SW480 (cell line): ENCODE measurements at places on chromosomes 3 and 15.
A peak's percentile ranks its signal among the peaks of the same experiment; 100 is the strongest.

DNA sequence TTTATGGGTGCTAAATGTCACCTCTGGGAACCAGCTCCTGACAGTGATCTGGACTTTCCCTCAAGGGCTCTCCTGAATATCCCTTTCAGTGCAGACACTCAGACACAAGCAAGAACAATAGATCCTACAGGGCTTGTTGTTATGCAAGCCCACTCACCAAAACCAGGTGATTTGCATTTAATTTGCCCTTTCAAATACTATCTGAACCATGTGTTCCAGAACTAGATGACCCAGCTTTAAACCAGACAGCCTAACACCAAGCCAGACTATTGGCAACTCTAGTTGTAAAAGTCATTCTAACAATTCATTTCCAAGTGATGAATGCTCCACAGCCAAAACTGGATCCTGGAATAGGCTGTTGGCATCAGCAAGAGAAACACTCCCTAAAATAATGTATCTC is 5.6 kb upstream of the ATP8B4 start:
- DNase-seq = no peak

DNA sequence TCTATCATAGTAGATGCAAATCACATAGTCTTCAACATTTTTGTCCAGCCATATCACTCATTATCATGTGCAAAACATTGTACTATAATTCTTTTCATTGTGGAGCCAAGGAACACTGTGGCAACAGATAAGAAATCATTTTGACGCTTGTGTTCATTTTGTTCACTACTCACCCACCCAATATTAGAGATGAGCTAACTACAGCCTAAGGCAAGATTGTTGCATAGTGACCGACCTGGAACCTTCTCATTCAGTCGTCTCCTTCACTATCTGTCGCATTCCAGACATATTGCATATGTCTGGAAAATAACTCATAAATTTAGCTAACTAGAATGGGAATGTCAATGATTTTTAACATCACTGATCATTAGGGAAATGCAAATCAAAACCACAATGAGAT is 270.3 kb downstream of the CGGBP1 start:
- no peak for DNase-seq

DNA sequence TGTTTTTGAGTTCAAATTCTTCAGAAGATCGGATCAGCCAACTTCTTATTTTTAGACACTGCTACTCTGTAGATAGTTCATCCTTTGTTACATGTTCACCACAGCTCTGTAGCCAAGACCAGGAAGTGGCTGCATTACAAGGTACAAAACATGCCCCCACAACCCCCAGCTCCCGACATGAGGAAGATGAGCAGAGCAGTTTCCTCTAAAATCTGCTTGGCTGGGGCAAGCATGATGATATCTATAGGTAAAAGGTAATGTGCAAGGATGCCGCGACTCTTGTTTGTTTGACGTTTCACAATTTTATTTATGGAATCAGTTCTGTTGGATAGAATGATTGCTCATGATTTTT is 126.5 kb upstream of the GRM7 start:
- DNase-seq = no peak

DNA sequence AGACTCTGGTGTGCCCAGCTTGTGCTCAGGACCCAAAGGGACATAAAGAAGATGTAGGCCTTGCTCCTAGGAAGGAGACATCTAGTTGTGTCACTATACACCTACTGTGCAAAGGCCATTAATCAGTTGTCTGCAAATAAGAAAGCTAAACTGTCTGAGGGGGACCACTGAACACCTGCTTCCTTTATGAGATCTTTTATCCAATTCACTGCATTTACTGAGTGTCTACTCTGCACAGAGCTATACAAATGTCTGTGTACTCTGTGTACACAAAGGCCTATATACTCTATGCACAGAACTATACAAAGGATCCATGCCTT is 124.8 kb downstream of the CTNNB1 start:
- DNase-seq = no peak

- DNase-seq = no peak
These were observed 9.1 kb downstream of the RAMAC start for GRCh38 chr15:82995076-82995475.

- DNase-seq = no peak
These were observed 170.8 kb downstream of the IGSF11 start for GRCh38 chr3:118863731-118864322.

GRCh38 chr3:31247850-31248562 is 284.7 kb upstream of the STT3B start:
- peak; percentile 40 for DNase-seq

GRCh38 chr15:101009176-101009575 is 90.0 kb downstream of the LRRK1 start:
- no peak for DNase-seq

GRCh38 chr3:150232992-150233451 is 175.1 kb upstream of the TSC22D2 start:
- no peak for DNase-seq

- DNase-seq = no peak
These were observed 1057.2 kb downstream of the NAALADL2 start for GRCh38 chr3:175916191-175916934.

DNA sequence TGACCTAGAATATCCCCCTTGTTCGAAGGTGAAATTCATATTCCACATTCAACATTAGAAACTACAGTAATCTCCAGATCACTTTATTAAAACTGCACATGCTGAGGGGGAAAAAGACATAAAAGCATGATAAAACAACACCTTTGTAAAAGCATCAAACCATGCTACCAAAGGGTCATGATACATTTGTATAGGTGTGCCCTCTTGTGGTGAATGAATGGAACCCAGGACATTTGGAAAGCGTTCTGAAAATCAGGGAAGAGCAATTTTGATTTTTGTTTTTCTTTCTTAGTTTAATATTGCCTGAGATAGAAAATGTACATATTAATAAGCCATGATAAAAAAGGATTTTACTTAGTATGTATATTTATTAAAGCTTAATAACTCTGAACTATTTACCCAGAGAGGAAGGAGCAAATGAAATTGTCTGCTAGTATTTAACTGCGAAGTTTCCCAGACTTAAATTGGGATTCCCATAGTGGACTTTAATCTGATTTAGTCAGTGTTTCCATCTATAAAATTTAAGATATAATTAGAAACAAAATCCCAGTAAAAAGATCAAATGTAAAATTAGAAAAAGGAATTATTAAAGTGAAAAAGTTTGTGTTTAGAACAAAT is 105.8 kb upstream of the ARL6 start:
- peak; percentile 25 for DNase-seq

DNA sequence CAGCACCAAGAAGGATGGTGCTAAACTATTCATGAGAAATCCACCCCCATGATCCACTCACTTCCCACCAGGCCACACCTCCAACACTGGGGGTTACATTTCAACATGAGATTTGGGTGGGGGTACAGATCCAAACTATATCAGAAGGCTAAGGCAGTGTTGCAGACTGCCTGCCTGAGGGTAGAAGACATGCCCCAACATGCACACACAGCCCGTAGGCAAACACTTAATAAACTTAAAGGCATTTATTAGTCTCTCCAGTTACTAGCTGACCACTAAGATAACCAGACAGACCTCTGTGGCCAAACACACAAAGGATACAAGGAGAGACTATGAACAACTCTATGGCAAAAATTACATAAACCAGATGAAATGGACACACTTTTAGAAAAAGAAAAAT is 10.2 kb downstream of the FAM162A start:
- no peak for DNase-seq

- DNase-seq = no peak
These were observed 2.4 kb upstream of the MAGI1 start for GRCh38 chr3:66041116-66041515.

- DNase-seq = no peak
These were observed 32.3 kb downstream of the FSTL1 start for GRCh38 chr3:120418446-120418845.

DNA sequence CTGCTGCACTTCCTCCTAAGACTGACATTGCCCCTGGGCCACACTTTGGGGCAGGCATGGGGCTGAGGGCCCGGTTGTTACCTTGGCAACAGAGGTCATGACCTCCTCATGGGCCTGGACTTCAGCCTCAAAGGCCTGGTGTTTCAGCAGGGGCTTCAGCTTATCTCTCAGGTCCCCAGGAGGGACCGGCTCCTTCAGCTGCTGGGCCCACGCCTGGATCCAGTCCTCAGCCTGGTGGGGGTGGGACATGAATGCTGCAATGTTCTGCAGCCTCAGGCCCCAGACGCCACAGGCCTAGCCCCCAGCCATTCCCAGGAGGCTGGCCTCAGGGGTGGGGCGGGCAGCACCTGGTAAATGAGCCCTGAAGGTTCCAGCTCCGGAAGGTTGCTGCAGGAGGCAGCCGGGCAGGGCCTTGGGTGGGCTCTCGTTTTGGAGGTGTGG is 27.6 kb downstream of the SPTBN5 start:
- DNase-seq = no peak

GRCh38 chr3:128895843-128896697 is 16.6 kb downstream of the ACAD9 start:
- peak; percentile 63 for DNase-seq

DNA sequence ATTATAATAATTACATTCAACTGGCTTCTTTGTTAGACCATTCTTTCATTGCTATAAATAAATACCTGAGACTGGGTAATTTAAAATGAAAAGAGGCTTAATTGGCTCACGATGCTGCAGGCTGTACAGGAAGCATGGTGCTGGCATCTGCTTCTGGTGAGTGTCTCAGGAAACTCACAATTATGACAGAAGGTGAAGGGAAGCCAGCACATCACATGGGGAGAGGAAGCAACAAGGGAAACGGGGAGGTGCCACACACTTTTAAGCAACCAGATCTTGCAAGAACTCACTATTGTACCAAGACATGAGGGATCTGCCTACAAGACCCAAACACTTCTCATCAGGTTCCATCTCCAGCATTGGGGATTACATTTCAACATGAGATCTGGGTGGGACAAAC is 413.1 kb upstream of the ARRDC4 start:
- no peak for DNase-seq

- DNase-seq = no peak
These were observed 1.7 kb downstream of the SLC25A20 start for GRCh38 chr3:48896936-48897335.

- DNase-seq = no peak
These were observed 311.5 kb downstream of the CNTN3 start for GRCh38 chr3:74302969-74303368.

GRCh38 chr3:127424766-127425504 is 137.1 kb upstream of the PRR20G start:
- peak; percentile 82 for DNase-seq

DNA sequence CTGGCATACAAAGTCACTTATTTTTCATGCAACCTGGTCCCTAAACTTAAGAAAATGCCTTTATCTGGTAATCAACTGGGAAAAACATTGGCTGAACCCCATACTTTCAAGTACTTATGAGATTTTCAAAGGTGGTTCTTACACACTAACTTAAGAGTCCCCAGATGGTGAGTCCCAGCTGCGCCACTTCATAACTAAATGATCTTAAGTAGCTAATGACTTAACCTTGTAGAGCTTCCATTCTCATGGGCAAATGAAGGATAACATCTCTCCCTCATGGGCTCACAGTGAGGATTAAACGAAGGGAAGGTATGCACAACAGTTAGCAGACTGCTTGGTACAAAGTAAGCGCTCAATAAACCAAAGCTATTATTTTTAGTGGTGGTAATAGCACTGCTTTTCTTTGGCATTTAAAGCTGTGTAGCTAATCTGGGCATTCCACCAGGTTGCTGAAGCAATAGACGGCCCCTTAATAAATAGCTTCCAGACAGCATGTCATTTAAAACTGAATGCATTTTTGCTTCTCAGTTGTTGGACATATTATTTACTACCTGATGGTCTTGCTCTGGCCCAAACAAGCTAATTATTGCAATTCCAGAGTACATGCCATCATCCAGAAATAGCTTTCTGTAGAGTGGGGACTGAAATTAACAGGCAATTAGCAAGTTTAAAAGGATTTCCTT is 55.4 kb downstream of the LIPC start:
- DNase-seq = no peak

- no peak for DNase-seq
These were observed 166.7 kb downstream of the FRMD5 start for GRCh38 chr15:44028349-44028748.

- no peak for DNase-seq
These were observed 314.5 kb upstream of the SEMA6D start for GRCh38 chr15:47402829-47403228.

DNA sequence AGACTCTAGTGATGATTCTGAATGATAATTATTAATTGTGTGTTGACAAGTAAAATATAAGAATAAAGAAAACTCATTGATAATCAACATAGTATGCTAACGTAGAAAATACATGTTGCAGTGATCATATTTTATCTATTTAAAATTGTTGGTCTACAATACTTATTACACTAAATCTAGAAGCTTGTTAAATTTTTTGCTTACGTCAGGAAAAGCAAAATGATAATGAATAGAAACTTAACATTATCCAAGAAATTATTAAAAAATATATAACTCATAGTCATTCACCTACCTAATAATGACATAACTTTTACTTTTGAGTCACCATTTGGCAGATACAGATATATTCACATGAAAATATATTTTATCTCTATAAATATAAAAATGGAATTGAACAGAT is 984.1 kb downstream of the PLOD2 start:
- no peak for DNase-seq

- DNase-seq = no peak
These were observed 220.7 kb upstream of the SEMA6D start for GRCh38 chr15:47496343-47497185.

- no peak for DNase-seq
These were observed 152.1 kb downstream of the KLF13 start for GRCh38 chr15:31478702-31479221.

- DNase-seq = peak; percentile 76
These were observed at the start of gene CYFIP1 for GRCh38 chr15:22980189-22981050. Gene CYFIP1 (minus strand): TSS chr15:22980368. CDS start chr15:22947285, 33,083 bp downstream.

- DNase-seq = no peak
These were observed 134.8 kb downstream of the MFSD1 start for GRCh38 chr3:158936530-158937113.

DNA sequence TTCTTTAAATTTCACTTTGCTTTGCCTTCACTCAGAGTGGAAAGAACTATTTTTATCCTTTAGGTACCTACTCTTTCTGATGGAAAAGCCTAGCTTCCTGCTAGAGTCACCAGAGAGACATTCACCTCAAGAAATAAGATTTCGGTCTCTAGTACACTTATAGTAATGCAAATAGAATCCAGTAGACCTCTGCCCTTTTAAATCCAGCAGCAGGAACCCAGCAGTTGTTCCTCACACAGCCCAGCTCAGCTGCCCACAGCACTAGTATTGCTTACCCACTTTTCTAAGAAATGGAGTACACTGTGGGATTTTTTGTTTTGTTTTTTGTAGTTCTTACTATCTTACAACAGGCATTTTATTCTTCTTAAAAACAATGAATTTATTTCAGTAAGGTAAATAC is 497.0 kb upstream of the CCDC54 start:
- no peak for DNase-seq

GRCh38 chr3:182794455-182795388 is 1.4 kb downstream of the ATP11B start:
- no peak for DNase-seq

DNA sequence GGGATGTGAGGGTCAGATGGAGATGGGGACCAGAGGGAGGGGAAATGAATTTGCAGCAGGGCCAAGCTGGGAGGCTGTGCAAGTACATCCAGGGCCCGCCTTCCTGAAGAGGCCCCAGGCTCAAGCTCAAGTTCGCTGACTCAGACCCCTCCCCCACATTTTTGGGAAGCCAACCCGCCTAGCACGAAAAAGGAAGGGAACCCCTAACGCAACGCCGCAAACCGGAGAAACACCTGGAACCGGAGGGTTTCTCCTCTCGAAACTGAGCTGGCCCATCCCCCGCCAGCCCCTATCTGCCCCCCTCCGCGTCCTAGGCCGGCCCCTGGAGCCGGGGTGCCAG is 624 bp downstream of the AP3B2 start:
- DNase-seq = no peak
